NCI-H524 (cell line): ENCODE measurements at places on chromosomes 3 and 15.

GRCh38 chr3:189143321-189143720 is 28.4 kb upstream of the TPRG1 start:
- DNase-seq, result no peak

GRCh38 chr3:52370531-52370930 is 54.4 kb downstream of the DNAH1 start:
- DNase-seq, result no peak

- no peak for DNase-seq
Measured at GRCh38 chr15:52234596-52235541, 43.7 kb upstream of the GNB5 start.

GRCh38 chr15:75095594-75095993 is 72.2 kb downstream of the PPCDC start:
- no peak for DNase-seq

GRCh38 chr3:13133471-13133981 is 60.3 kb upstream of the IQSEC1 start:
- DNase-seq, result no peak

- no peak for DNase-seq
Measured at GRCh38 chr15:70447521-70447920, 315.8 kb downstream of the UACA start.

DNA sequence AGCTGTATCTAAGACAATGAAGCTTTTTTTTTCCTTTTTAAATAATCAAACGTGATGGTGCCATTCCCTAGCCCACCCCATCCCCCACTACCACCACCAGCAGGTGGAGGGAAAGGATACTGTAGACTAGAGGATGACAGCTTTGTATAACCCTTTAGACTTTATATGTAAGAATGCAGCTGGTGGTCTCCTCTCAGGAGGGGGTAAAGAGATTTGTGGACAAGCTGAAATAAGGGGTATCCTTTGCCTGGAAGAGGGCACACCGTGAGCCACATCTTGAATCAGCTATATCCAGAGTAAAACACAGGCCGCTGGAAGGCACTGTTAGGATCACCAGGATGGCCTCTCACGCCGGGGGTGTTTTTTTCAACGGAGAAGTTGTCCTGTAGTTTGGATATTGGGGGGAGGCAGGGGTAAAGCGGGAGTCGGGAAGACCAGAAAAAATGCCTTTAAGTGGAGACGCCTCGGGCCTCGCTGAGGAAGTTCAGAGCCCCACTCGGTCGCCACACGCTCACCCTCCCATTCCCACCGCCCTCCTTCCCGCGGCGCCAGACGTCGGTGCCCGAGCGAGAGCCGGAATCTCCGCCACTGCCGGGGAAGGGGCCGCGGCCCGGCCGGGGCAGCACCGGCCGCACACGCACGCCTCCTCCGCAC is 986 bp downstream of the KPNA4 start:
- DNase-seq, result peak; percentile 34

DNA sequence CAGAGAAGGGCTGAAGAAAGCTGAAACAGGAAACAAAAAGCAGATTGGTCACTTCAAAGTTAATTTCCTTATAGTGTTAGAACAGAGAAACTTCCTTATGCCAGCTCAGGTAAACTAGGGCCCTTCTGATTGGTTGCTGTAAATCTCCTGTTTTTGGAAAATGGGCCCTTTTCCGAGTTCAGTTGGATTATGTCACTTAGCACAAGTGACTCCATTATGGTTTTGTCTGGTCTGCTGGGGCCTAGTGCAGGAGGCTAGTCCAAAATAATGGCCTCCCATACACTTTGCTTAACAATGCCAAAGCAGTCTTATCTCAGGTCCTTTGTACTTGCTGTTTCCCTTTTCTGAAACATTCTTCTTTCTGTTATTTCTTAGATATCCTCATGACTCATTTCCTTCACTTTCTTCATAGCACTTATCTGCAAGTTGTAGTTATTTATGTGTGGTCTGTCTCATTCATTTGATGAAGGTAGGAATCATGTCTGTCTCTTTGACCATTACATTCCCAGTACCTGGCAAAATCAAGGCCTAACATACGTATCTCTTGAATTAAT is 7.7 kb upstream of the DCP1A start:
- no peak for DNase-seq
